Aorta (tissue), 5 donors: ENCODE measurements at places on chromosomes 12 and 14. TPM values are rescaled to one million over a fixed set of nuclear protein-coding genes. Genes with fewer than 3 reads are reported as not detected.

DNA sequence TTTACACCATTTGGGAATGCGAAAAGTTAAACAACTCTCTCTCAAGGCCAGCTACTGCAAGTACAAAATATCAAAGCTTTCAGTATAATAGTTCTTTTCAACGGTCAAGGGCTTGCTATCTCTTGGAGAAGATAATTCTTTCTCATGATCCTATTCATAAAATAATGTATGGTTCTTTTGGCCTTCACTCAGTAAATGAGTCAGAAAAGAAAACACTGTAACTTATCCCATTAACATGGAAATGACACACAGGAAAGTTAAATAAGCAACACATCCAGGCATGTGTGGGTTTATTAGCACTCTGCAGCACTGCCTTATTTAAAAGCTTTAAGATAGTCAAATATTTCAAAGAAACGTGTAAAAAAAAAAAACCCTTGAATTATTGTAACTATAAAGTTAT lies 36.9 kb downstream of the ZFC3H1 start:
- no peak for DNase-seq

GRCh38 chr12:121767525-121768016 lies 25.9 kb downstream of the RHOF start:
- DNase-seq: peak; percentile 87

DNA sequence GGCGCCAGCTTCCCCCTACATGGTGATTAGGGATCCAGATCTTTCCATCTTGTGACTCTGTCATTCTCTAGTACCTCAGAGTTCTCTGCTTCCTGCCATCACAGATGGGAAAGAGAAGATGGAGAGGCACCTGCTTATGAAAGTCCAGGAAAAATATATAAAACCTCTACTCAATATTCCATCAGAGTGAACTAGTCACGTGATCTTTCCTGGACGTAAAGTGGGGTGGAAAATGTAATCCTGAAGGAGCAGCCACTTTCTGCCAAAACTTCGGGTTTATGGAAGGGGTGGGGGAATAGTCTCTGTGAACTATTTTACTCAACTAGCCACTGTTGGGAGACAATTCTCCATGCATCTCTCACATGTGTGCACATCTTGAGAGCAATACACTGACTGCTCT lies 47.7 kb downstream of the STAB2 start:
- no peak for DNase-seq

DNA sequence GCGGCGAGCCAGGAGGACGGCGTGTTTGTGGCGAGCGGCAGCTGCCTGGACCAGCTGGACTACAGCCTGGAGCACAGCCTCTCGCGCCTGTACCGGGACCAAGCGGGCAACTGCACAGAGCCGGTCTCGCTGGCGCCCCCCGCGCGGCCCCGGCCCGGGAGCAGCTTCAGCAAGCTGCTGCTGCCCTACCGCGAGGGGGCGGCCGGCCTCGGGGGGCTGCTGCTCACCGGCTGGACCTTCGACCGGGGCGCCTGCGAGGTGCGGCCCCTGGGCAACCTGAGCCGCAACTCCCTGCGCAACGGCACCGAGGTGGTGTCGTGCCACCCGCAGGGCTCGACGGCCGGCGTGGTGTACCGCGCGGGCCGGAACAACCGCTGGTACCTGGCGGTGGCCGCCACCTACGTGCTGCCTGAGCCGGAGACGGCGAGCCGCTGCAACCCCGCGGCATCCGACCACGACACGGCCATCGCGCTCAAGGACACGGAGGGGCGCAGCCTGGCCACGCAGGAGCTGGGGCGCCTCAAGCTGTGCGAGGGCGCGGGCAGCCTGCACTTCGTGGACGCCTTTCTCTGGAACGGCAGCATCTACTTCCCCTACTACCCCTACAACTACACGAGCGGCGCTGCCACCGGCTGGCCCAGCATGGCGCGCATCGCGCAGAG lies 873 bp downstream of the PLXNC1 start:
- peak; percentile 82 for DNase-seq

DNA sequence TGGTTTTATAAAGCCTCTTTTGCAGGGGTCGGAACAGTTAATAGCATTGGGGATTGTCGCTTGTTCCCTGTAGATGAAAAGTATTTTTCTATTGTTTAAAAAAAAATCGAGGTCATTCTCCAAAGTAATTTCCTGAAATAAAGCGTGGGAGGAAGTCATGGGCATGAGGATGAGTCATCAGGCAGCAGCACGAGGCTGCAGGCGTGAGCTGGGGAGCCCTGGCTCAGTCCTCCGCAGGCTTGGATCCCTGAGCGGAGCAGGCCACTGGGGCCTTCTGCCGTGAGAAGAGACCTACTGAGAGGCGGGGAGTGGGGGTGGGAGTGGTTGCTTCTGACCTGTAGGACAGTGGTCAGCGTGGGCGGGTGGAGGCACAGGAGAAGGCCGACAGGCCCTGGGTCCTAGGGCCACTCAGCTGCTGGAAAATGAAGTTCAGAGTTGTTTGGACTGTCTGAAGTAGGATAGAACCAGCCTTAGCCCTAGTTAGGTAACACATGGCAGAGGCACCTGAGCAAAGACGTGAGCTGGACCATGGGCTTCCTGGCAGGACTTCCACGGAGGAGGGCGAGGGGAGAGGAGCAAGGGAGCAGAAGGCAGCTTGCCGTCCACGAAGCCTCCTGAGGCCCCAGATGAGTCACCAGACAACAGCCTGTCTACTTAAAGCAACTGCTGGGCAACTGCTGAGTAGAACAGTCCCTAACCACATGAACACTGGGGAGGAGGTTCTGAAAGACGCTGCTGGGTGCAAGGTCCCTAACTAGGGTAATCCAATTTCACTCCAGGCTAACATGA lies 21.1 kb upstream of the LGALS3 start:
- DNase-seq: peak; percentile 95

- DNase-seq: no peak
These were observed 9.2 kb downstream of the WNT5B start for GRCh38 chr12:1638203-1638602.

GRCh38 chr12:46210873-46211439 lies 57.9 kb downstream of the SLC38A1 start:
- no peak for DNase-seq

GRCh38 chr12:123907726-123908476 lies 64.7 kb downstream of the CCDC92 start:
- DNase-seq: no peak

GRCh38 chr12:14716848-14717444 lies 20.5 kb upstream of the GUCY2C start:
- no peak for DNase-seq

- no peak for DNase-seq
These were observed 60.8 kb upstream of the C14orf180 start for GRCh38 chr14:104518659-104519350.

DNA sequence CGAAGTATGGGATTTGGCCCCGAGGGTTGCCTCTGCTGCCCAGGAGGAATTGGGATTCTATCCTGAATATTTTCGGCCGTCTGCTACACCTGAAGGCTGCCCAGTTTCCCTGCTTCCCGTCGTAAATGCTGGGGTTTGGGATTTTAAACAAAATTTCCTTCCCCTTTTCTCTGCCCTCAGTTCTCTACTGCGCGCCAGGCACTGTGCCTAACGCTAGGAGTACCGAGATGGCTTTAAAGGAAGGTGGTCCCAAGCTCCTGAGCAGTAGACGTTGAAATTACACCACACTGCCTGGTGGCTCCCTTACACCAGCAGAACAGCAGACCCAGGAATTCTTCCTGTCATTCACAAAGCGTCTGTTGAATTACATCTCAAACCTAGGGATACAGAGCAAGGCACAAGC lies 566 bp upstream of the PRDM4 start:
- DNase-seq: no peak

DNA sequence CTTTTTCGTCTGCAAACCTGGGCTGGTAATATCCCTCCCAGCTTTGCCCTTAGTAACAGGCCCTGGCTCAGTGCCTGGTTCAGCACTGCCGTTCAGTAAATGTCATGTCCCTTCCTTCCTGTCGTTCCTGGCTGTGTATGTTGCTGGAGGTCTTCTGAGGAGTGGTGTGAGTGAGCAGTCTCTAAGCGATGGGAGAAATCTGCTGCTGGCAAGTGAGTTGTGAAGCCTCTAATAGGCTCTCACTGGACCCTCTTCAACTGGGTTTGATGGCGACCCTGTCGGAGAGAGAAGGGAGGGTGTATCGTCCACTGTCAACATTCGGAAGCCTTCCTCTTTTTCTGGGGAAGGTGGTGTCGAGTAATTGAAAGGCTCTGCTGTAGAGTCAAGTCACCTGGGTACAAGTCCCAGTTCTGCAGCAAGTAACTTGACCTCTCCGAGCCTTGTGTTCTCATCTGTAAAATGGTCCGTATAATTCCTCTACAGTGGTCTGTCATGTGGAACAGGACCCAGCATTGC lies 62.8 kb downstream of the HRK start:
- DNase-seq: no peak

DNA sequence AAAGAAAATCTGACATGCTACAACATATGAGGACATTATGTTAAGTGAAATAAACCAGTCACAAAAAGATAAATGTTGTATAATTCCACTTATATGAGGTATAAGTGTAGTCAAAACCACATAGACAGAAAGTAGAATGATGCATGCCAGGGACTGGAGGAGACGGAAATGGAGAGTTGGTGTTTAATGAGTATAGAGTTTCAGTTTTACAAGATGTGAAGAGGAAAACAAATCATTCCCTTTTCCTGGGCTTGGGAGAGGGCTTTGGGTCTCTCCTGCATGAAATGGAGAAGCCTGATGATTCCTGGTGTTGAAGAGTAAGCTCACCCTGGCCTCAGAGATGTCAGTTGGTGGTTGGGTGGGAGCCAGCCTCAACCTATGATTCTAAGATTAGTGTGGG lies 158.4 kb upstream of the PLXNC1 start:
- no peak for DNase-seq

- no peak for DNase-seq
These were observed 9.0 kb downstream of the SLC8B1 start for GRCh38 chr12:113325916-113326315.

Gene KRT75
- not detected for total RNA-seq

Gene PNMA1
- 45.5 TPM for total RNA-seq

Gene SIRT4
- 0.39 TPM for total RNA-seq

Gene PLCZ1
- total RNA-seq: not detected
